ENCODE measurements at places on chromosomes 3 and 15. TPM values are rescaled to one million over a fixed set of nuclear protein-coding genes. Genes with fewer than 3 reads are reported as not detected.
A peak's percentile ranks its signal among the peaks of the same experiment; 100 is the strongest.

DNA sequence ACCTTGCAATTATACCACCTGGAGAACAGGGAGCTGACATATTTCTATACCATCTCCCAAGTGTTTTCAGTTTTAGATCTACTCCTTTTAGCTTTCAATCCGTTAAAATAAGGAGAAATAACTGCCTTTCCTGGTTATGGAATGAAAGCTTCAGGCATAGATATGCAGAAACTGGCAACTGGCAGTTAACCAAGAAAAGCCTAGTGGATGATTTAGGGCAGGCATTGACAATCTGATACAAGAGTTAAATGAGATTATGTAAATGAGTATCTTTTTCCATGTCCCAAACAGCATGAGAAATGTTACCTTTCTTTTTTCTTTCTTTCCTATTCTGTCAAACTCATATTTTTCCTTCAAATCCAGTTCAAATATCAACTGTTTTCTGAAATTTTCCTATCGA lies 689.1 kb upstream of the DPPA4 start:
- DNase-seq, result no peak
- no peaks in the 10 kb centered on the region for H3K27me3 ChIP-seq
- no peak overlapping the region for H3K27ac ChIP-seq
- H3K4me1 ChIP-seq, result no peaks in the 10 kb centered on the region
- no peaks in the 10 kb centered on the region for H3K36me3 ChIP-seq
- H3K4me3 ChIP-seq, result no peak overlapping the region

DNA sequence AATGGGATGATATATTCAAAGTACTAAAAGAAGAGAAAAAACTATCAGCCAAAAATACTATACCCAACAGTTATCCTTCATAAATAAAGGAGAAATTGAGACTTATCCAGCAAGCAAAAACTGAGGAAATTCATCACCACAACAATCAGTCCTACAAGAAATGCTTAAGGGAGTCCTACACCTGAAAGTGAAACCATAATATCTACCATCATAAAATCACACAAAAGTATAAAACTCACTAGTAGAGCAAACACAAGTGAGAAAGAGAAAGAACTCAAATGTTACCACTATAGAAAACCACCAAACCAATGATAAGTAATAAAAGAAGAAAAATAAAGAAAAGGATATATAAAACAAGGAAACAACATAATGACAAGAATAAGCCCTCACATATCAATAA lies 103.6 kb upstream of the NEO1 start:
- peaks cover 22% of the 10 kb centered on the region for H3K27me3 ChIP-seq
- no peak overlapping the region for H3K4me3 ChIP-seq
- no peak for DNase-seq
- peaks cover 4% of the 10 kb centered on the region for H3K36me3 ChIP-seq
- H3K4me1 ChIP-seq, result no peaks in the 10 kb centered on the region

GRCh38 chr3:24646790-24647189 lies 152.1 kb upstream of the THRB start:
- no peak overlapping the region for H3K27ac ChIP-seq
- no peaks in the 10 kb centered on the region for H3K27me3 ChIP-seq
- DNase-seq, result no peak
- H3K4me1 ChIP-seq, result no peaks in the 10 kb centered on the region
- no peaks in the 10 kb centered on the region for H3K36me3 ChIP-seq

DNA sequence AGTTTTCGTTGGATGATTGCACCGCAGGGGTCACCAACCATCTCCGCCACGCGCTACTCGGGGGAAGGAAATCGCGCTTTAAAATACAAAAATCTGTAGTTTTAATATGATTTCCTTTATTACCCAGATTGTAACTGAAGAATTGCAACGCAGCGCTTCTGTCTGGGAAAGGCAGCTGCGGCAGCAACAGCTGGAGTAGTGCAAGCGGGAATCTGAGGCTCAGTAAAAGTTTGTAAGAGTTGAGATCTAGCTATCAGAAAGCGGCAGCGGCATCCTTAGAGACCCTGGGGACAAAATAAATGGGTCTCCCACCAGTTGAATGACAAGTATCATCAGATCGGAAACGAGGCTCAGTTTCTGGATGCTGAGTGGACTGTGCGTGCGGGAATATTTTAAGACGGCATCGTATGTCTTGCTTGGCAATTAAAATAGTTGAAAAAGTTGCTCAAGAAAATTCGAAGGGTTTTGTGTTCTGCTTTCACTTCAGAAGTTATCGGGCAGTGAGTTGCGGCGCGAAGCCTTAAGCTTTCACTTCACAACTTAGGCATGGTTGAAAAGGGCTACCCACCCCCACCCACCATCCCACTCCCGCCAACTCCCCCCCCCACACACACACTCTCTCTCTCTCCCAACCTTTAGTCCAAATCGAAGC lies 2.7 kb downstream of the MECOM start:
- H3K4me1 ChIP-seq, result peaks cover 50% of the 10 kb centered on the region
- peaks cover 82% of the 10 kb centered on the region for H3K27me3 ChIP-seq
- peaks cover 3% of the 10 kb centered on the region for H3K36me3 ChIP-seq
- no peak overlapping the region for H3K27ac ChIP-seq
- DNase-seq, result no peak

GRCh38 chr3:132311316-132311715 lies 5.9 kb upstream of the ACP3 start:
- H3K27ac ChIP-seq, result no peak overlapping the region
- no peaks in the 10 kb centered on the region for H3K27me3 ChIP-seq
- H3K36me3 ChIP-seq, result no peaks in the 10 kb centered on the region
- DNase-seq, result no peak

- H3K4me1 ChIP-seq, result peaks cover 8% of the 10 kb centered on the region
- peaks cover 3% of the 10 kb centered on the region for H3K36me3 ChIP-seq
- no peak overlapping the region for H3K27ac ChIP-seq
- no peak for DNase-seq
- H3K27me3 ChIP-seq, result peaks cover 10% of the 10 kb centered on the region
These were observed 379.0 kb upstream of the TPRG1 start for GRCh38 chr3:188792793-188793192.

DNA sequence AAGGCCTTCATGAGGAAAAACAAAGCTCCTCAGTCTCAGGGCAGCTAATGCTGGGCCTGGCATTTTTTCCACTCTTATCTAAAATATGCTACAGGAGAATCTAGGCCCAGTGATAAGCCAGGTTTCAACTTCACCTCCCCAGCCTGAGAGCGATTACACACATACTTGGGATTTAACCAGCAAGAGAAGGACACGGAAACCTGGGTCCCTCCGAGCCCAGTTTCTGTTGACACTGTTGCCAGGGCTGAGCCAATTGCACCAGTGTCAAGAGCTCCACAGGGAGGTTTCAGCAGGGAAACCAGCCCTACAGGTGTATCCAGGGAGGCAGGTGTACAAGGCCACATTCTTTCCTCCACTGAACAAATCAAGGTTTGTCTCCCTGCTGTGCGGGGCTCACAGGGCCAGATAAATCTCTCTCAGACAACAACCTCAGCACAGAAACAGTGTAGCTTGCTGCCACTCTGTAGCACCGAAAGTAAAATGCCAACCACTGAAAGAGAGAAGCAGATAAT lies 85.4 kb downstream of the MAGI1 start:
- no peaks in the 10 kb centered on the region for H3K4me1 ChIP-seq
- no peak for DNase-seq
- peaks cover 12% of the 10 kb centered on the region for H3K27me3 ChIP-seq
- H3K4me3 ChIP-seq, result no peak overlapping the region
- no peaks in the 10 kb centered on the region for H3K36me3 ChIP-seq

DNA sequence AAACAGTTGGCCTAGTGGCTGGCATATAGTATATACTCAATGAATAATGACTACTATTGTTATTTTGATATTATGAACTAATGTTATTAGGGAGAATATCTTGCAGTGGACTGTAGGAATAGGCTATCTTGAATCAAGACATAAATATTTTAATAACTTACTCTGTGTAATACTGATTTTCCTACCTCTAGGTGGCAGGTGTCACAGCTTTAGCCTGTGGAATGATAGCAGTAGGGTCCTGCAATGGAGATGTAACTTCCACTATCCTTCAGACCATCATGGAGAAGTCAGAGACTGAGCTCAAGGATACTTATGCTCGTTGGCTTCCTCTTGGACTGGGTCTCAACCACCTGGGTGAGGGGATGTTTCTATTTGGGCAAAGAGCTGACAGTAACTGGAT lies 6.5 kb downstream of the PSMD2 start:
- H3K4me1 ChIP-seq, result peaks cover 13% of the 10 kb centered on the region
- H3K27ac ChIP-seq, result no peak overlapping the region
- H3K36me3 ChIP-seq, result peaks cover 5% of the 10 kb centered on the region
- no peak for DNase-seq

DNA sequence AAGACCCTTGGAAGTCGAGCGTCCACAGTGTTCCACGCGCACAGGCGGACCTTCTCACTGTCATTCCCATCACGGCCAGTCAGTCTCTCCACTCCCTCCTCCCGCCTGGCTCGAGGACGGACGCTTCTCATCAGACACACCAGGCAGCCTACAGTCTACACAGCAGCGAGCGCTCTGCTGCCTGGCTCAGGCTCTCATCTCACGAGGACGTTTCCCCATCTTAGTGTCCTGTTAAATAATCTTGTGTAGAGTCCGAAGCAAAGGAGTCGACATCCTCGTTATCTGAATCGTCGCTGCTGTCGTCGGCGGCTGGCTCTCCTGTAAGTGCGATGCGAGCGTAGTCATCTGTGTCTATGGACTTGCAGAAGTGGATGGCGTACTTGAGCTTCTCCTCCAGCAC lies 12.4 kb upstream of the OCA2 start:
- H3K27ac ChIP-seq, result no peak overlapping the region
- no peaks in the 10 kb centered on the region for H3K4me1 ChIP-seq
- H3K4me3 ChIP-seq, result no peak overlapping the region
- peaks cover 6% of the 10 kb centered on the region for H3K36me3 ChIP-seq

- peaks cover 16% of the 10 kb centered on the region for H3K27me3 ChIP-seq
- H3K27ac ChIP-seq, result no peak overlapping the region
- H3K4me1 ChIP-seq, result peaks cover 7% of the 10 kb centered on the region
- no peak overlapping the region for H3K4me3 ChIP-seq
- no peak for DNase-seq
These were observed 23.1 kb downstream of the P3H2 start for GRCh38 chr3:190097617-190098016.

GRCh38 chr15:60477916-60478565 lies 901 bp downstream of the ICE2 start:
- DNase-seq, result no peak
- H3K27ac ChIP-seq, result peak overlapping the region; percentile 96
- H3K27me3 ChIP-seq, result no peaks in the 10 kb centered on the region
- H3K36me3 ChIP-seq, result peaks cover 9% of the 10 kb centered on the region

DNA sequence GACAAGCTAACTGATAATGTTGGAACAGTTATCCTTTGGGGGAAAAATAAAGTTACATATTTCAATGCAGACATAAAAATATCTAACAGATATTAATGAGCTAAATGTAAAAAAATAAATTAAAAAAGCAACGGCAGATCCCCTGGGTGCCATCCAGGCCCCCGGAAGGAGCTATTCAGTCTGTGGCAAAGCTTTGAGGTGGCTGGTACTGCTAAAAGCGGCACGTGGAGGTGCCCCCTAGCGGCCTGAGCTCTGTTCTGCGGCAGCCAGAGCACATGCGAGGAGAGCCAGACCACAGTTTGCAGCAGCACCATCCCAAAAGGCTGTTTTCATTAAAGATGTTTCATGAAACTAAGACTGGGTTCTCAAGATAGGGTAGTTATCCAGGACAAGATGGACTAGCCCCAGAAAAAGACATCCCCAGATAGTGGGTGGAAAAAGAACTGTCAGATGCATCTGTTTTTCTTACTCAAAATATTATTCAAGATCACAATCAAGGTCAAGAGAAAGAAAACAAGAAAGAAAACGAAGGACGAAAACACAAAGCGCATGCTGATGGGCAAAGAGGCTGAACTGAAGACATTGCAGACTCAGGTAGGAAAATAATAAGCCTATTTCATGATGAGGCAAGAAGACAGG lies 18.7 kb downstream of the AP3S2 start:
- H3K4me1 ChIP-seq, result no peaks in the 10 kb centered on the region
- H3K4me3 ChIP-seq, result no peak overlapping the region
- peak; percentile 85 for DNase-seq
- H3K27me3 ChIP-seq, result no peaks in the 10 kb centered on the region
- peaks cover 9% of the 10 kb centered on the region for H3K36me3 ChIP-seq

- DNase-seq, result no peak
- H3K27me3 ChIP-seq, result peaks cover 7% of the 10 kb centered on the region
- H3K36me3 ChIP-seq, result peaks cover 5% of the 10 kb centered on the region
- peaks cover 11% of the 10 kb centered on the region for H3K4me1 ChIP-seq
- no peak overlapping the region for H3K27ac ChIP-seq
These were observed 110.0 kb downstream of the ARNT2 start for GRCh38 chr15:80514071-80514780.

- H3K27ac ChIP-seq, result no peak overlapping the region
- H3K4me3 ChIP-seq, result no peak overlapping the region
- no peak for DNase-seq
- H3K4me1 ChIP-seq, result no peaks in the 10 kb centered on the region
- no peaks in the 10 kb centered on the region for H3K36me3 ChIP-seq
These were observed 50.1 kb downstream of the P2RY1 start for GRCh38 chr3:152885076-152885475.

DNA sequence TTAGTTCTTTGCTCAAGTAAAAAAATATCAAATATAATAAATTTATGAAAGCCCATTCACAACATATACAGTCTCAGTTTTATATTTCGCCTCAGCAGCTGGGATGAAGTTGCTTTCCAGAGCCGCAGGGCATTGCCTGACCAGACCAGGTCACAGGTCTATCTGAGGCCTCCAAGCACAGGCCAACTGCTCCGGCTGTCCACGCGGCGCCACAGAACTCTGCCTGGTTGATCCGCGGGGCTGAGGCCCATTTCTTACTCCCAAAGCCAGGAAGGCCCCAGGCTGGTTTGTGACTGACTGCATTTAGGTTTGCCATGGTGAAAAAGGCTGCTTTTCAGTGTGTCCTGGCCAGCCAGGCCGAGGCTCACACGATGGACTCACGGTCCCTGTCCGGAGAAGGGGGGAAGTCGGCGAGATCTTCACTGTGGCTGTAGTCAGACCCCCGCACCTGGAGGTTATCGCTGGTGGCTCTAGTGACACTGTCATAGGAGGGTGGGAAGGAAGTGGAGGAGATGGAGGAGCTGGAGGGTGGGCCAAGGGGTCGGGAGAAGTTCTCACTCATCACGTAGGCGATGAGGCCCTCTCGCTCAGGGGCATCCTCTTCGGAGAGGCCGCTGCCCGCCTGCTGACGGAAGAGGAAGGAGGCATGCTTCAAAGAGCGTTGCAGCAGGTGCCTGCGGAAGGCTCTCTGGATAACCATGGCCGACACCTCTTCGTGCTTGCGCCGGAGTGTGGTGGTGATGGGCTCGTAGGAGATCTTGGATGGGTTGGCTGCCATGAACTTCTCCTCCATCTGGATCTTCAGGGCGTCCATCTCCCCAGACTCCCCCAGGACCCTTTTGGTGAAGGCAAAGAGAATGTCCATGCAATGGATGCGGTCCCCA lies 54.1 kb downstream of the EXOG start:
- DNase-seq, result no peak
- no peak overlapping the region for H3K4me3 ChIP-seq
- H3K4me1 ChIP-seq, result no peaks in the 10 kb centered on the region
- no peak overlapping the region for H3K27ac ChIP-seq
- peaks cover 2% of the 10 kb centered on the region for H3K36me3 ChIP-seq

Gene SLC28A1
- not detected for total RNA-seq

Gene MOBP
- 0.34 TPM for total RNA-seq

Gene GHRL
- 1.3 TPM for total RNA-seq

Gene IFRD2
- total RNA-seq, result 62.1 TPM

Gene FOXP1
- total RNA-seq, result 124 TPM

Gene C2CD4A
- total RNA-seq, result 0.46 TPM

Gene GASK1A
- not detected for total RNA-seq

Gene GCNT3
- not detected for total RNA-seq

Gene RPL29
- total RNA-seq, result 1,676 TPM

Gene DLG1
- total RNA-seq, result 70.3 TPM

Gene PRKAR2A
- 23.0 TPM for total RNA-seq
